ENCODE measurements at places on chromosomes 7 and 10.

DNA sequence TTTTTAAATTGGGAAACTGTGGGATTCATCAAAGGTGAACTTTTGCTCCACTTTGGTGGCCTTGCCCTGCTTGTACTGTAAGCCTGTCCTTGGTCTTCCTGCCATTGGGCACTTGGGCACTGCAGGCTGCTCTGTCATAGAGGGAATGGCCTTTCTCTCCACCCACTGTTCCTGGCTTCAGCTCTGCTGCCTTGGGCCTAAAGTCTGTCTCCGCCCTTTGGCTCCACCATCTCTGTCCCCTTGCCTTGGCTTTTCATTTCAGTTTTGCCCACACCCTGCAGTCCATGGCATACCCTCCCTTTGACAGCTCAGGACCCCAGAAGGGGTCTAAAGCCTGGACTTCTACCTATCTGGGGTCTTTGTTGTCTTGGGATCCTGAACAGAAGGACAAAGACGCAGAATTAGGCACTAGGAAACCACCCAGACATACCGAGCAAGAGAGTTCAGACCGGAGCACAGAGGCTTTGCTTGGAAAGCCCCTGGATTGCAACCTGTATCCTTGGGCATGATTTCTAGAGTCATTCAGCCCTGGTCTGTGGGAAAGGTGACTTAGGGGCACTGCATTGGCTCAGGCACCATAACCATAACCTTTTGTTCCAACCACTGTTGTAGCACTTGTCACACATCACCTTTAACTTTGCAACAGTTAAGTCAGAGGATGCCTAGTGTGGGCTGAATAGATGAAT is 5.2 kb upstream of the ARHGAP22 start:
- DNase-seq = no peak

DNA sequence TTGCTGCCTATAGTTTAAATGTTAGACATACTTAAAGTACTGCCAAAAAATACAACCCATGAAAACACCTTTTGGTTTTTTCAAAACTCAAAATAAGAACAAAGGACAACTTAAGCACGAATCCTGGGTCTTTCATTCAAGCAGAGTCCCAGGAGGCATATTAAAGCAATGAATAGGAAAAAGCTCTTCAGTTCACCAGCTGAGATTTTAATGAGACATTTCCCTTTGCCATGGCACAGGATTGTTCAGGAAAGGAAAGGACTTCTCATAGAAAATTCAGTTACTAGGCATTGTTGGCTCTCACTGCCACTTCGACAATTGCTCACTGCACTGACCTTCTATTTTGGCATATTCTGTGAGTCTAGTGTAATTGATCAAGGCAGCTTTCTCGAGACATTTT is 133.5 kb upstream of the FEZF1 start:
- no peak for DNase-seq

GRCh38 chr10:100128951-100129350 is 47.3 kb upstream of the CPN1 start:
- DNase-seq = no peak

- DNase-seq = no peak
Measured at GRCh38 chr10:100524638-100525037, 5.0 kb upstream of the SEC31B start.

GRCh38 chr7:149741629-149742028 is 31.8 kb downstream of the ZNF467 start:
- DNase-seq = no peak

DNA sequence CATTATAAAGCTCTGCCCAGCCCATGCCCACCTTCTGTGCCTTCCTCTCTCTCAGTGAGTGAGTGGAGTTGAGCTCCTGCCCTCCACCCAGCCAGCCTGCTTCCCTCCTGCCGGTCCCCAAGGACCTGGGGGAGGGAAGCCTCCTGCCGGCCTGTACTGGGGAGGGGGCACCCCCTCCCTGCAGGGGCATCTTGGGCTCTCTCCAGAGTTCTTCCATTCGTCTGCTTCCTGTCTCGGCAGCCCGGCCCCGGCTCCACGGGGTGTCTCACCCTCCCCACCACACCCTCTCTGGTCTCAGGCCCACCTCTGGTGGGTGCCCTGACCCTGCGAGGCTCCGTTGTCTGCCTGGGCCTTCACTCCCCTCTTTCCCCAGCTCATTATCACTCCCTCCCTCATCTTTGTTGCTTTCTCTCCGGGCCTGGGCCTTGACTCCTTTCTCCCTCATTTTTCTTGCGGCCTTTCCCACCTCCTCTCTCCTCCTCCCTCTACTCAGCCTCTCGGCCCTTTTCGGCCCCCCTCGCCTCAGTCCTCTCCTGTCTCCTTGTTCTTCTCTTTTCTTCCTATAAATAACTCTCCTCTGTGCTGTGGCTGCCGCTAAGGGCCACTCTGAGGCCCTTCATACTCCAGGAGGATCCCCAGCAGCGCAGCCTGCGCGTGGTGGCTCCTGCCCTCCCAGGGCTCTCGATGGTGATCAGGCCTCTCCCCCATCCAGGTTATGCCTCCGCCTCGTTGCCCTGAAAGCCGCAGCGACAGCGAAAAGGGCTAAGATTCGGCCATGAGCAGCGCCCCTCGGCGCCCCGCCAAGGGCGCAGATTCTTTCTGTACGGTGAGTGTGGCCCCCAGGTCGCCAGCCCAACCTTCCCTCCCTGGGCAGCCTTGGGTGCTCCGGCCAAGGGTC is 2.1 kb downstream of the SLC4A2 start:
- peak; percentile 58 for DNase-seq

- no peak for DNase-seq
Measured at GRCh38 chr7:157007470-157008066, 2.9 kb downstream of the MNX1 start.
